ENCODE measurements at places on chromosomes 5 and 9. TPM values are rescaled to one million over a fixed set of nuclear protein-coding genes. Genes with fewer than 3 reads are reported as not detected.

NEK6 gene
- total RNA-seq: 11.0 TPM

ALDH1A1 gene
- total RNA-seq: 3.3 TPM

DNM1 gene
- total RNA-seq: 2.2 TPM

OSMR gene
- 23.1 TPM for total RNA-seq

DMGDH gene
- 0.60 TPM for total RNA-seq

TRAF1 gene
- 1.2 TPM for total RNA-seq

CCDC127 gene
- total RNA-seq: 1.6 TPM

IFNA2 gene
- total RNA-seq: not detected

RNF208 gene
- 11.2 TPM for total RNA-seq

KCTD16 gene
- not detected for total RNA-seq

SHC3 gene
- total RNA-seq: 1.4 TPM

RALGDS gene
- total RNA-seq: 35.0 TPM

PTCD2 gene
- total RNA-seq: 7.7 TPM

KIAA0825 gene
- total RNA-seq: 2.2 TPM

WNT8A gene
- not detected for total RNA-seq

MATR3 gene
- 60.5 TPM for total RNA-seq

FSD1L gene
- 2.3 TPM for total RNA-seq

HAVCR2 gene
- 0.88 TPM for total RNA-seq

TAF1L gene
- not detected for total RNA-seq

C5orf58 gene
- not detected for total RNA-seq

NOL8 gene
- 20.8 TPM for total RNA-seq

FOXB2 gene
- not detected for total RNA-seq

ACSL6 gene
- total RNA-seq: 0.08 TPM

C5orf22 gene
- 14.7 TPM for total RNA-seq

Data from esophagus mucosa (tissue), 1 donor.